ENCODE measurements at places on chromosomes 7 and 10.
A peak's percentile ranks its signal among the peaks of the same experiment; 100 is the strongest.

DNA sequence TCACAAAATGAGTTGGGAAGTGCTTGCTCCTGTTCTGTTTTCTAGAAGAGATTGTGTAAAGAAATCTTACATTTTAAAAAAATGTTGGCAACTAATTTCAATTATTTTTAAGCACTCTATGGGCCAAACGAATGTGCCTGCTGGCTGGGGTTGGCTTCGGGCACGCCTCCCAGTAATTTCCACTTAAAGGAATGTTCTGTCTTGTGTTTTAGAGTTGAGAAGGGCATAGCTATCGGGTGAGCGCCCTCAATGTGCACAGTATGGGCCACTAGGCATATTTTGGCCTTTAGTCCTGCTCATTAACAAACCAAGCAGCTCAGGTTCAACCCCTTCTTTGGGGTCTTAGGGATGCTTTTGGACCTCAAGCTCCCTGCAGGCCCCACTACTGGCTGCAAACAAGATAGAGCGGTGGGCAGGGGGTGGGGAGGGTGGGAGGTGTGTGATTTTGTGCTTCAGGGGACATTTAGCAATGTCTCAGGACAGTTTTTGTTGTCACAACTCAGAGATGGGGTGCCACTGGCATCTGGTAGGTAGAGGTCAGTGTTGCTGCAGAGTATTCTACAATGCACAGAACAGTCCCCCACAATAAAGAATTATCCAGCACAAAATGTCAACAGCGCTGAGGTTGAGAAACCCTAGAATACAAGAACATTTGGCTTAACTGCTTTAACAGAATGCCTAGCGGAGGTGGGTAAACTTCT, 40.7 kb downstream of the TACC2 start:
- no peak for DNase-seq

GRCh38 chr7:29230871-29231345, 36.3 kb downstream of the CHN2 start:
- DNase-seq = no peak

GRCh38 chr10:132847856-132848255, 61.9 kb upstream of the NKX6-2 start:
- no peak for DNase-seq

- no peak for DNase-seq
These were observed 313.1 kb downstream of the CALN1 start for GRCh38 chr7:72098807-72099580.

DNA sequence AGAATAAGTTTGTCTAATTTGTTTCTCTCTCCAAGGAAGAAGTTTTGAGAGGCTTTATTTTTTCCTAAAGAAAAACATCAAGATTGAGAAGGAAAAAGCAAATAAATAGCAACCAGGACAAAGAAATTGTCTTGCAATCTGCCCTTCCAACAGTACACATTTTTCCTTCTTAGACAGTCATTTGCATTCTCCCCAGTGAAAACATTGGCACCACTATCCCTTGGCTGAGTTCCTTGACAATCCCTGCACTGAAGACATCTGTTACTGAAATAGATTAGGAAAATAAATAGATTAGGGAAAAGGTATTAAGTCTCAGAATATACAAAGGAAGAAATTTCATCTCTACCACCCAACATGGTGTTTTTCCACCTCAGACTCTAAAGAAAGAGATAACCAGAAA, 12.2 kb upstream of the TMEM243 start:
- DNase-seq = no peak

DNA sequence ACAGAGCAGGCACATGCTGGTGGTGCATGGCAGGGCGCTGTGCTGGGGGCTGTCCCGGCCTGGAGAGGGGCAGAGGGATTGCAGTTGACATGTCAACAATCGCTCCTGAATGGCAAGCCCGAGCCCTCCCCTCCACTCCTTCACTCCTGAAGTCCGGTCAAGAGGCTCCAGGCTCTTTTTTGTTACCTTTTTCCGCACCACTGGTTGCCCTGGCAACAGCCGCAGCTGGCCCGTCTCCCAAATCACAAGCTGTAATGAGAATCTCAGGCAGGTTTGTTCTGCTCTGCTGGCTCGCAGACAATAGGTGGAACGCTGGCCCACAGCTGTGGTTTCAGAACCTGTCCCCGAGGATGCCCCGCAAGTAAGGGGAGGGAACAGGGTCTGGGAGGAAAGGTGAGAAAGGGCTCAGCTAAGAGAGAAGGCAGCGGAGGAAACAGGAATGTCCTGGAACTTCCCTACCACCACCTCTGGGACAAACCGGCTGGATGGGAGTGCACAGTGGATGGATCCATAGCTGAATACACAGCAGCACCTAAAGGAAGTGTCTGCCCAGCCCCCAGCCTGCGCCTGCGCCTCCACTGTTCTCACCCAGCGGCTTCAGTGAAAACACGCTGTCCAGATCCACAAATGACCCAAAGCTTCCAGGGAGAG, 58.9 kb downstream of the CALML3 start:
- no peak for DNase-seq

DNA sequence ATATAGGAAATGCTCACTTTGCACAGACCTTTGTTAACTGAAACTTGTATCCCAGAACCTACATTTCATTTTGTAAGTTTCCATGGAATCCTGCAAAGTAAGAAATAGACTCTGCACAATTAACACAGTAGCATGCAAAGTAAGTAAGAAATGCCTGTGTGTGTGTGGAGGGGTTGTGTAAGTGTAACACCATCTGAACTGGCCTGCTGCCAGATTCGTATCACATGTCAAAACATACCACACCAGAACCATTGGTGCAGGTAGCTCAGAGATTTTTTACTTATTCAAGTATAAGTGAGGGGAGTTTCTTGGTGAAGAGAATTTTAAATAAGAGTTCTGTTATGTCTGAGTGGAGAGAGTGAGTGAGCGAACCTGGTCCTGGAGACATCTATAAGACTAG, 17.9 kb upstream of the DDX21 start:
- no peak for DNase-seq

- no peak for DNase-seq
These were observed 96.3 kb downstream of the SNX13 start for GRCh38 chr7:17844022-17844421.

- no peak for DNase-seq
These were observed 74.0 kb upstream of the ST8SIA6 start for GRCh38 chr10:17528306-17528862.

GRCh38 chr7:77538281-77539212, 1.5 kb downstream of the PTPN12 start:
- DNase-seq = peak; percentile 69

DNA sequence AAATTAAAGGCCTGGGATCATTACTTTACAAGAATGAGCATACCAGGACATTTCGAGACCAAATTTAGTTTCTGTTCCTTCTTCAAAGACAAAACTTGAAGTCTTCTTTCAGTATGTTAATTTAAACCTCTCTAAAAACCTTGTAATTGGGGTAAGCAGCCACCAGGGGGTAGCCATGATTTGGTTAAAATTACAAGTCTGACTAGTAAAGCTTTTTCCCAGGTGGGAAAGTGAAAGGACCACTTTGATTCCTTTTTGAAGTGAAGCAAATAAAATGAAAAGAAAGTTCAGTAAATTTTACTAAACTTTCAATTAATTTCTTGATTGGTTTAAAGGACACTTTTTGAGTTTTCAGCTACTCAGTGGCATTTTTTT, 294.3 kb downstream of the BBS9 start:
- DNase-seq = no peak

All from C1 segment of cervical spinal cord (tissue), 14 donors.